Smooth muscle cell of trachea (primary cell): ENCODE measurements at places on chromosomes 12 and 14. TPM values are rescaled to one million over a fixed set of nuclear protein-coding genes. Genes with fewer than 3 reads are reported as not detected.

Gene R3HDM2
- 15.7 and 23.7 TPM in 2 replicates for total RNA-seq

Gene KRT83
- not detected in 2 replicates for total RNA-seq

Gene YAF2
- 11.1 and 14.5 TPM in 2 replicates for total RNA-seq

Gene CPNE6
- not detected in 2 replicates for total RNA-seq

Gene TMCC3
- 0.73 and 0.83 TPM in 2 replicates for total RNA-seq

Gene TMPRSS12
- total RNA-seq = not detected in 2 replicates

Gene TCTN2
- total RNA-seq = 10.8 and 12.4 TPM in 2 replicates

Gene KANSL2
- 45.1 and 50.1 TPM in 2 replicates for total RNA-seq

Gene C14orf39
- 0.33 and 0.44 TPM in 2 replicates for total RNA-seq

Gene AKAP5
- 0.17 and 0.29 TPM in 2 replicates for total RNA-seq

Gene KRT79
- total RNA-seq = not detected in 2 replicates

Gene OTUB2
- total RNA-seq = 1.7 and 2.8 TPM in 2 replicates

Gene GALNT9
- 0.17 and 0.29 TPM in 2 replicates for total RNA-seq

Gene DIO2
- 6.0 and 16.1 TPM in 2 replicates for total RNA-seq

Gene SDS
- total RNA-seq = not detected in 2 replicates

Gene ZDHHC22
- total RNA-seq = not detected in 2 replicates

Gene PTPRR
- 0.33 and 0.58 TPM in 2 replicates for total RNA-seq

Gene EEA1
- 22.2 and 27.5 TPM in 2 replicates for total RNA-seq

Gene KRT85
- total RNA-seq = not detected in 2 replicates

Gene SUOX
- 17.5 and 19.0 TPM in 2 replicates for total RNA-seq

Gene PLXNC1
- total RNA-seq = 6.8 and 27.5 TPM in 2 replicates

Gene BDKRB2
- total RNA-seq = 67.2 and 253 TPM in 2 replicates

Gene GPR65
- total RNA-seq = under 0.01 TPM in 1 of 2 replicates, not detected in the other
